ENCODE measurements at places on chromosomes 2 and 18.

DNA sequence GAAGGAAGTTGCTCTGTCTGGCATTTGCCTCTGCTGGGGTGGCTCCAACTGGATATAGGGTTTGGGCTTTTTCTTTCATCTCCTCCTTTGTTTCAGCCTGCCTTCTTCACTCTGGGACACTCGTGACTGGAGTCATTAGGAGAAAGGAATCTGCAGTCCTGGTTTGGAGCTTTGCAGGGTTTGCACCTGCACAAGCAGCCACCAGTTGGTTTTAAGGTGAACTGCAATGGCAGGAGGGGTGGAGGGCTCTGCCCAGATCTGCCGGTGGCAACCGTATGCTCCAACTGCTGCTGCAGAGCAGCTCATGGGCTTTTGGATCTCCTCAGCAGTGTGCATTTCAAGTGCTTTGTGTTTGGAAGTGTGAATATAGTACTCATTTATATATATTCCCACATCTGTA, 131.3 kb upstream of the MGAT5 start:
- peak; percentile 7 for DNase-seq

GRCh38 chr2:224816816-224817215, 100.7 kb upstream of the CCDC195 start:
- DNase-seq = no peak

- DNase-seq = no peak
These were observed 210.8 kb upstream of the THUMPD2 start for GRCh38 chr2:39989888-39990287.

GRCh38 chr18:8525692-8526091, 83.5 kb upstream of the RAB12 start:
- DNase-seq = no peak

GRCh38 chr2:27016801-27017325, 15.9 kb upstream of the TMEM214 start:
- peak; percentile 11 for DNase-seq

- no peak for DNase-seq
These were observed 36.0 kb upstream of the TTC27 start for GRCh38 chr2:32591669-32592463.

DNA sequence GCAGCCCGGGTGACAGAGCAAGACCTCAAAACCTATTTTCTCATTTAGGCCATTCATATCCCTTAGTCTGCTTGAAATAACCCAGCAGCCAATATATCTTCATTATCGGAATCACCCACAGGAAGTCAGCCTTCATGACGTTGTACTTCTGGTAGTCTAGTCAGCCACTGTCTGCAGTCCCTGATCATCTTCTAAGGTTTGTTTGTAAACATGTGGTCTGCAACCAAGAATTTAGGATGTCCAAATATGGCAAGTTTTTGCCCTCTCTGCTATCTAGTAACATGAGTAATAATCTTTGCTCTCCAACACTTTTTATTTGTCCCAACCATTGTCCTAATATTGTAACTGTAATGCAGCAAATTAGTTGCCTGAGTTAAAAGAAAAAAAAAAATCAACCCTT, 92.5 kb downstream of the PRPF40A start:
- DNase-seq = no peak

DNA sequence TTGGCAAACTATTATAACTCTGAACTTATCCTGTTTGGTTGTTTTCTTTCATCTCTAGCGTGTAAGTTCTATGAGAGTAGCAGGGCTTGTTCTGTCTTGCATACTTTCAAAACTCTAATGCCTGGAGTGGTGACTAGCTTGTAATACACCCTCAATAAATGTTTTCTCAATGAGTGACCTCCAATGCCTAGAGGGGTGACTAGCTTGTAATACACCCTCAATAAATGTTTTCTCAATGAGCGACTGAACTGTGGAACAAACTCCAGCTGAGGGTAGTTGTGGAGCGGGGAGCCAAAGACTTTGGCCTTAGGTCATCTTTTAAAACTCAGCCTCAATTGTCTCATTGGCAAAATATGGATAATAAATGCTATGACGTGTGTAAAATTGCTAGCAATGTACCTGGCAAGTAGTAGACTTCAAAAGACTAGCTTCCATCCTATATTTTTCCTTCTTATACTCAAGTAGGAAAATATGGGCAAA, 1.8 kb downstream of the GPD2 start:
- no peak for DNase-seq

DNA sequence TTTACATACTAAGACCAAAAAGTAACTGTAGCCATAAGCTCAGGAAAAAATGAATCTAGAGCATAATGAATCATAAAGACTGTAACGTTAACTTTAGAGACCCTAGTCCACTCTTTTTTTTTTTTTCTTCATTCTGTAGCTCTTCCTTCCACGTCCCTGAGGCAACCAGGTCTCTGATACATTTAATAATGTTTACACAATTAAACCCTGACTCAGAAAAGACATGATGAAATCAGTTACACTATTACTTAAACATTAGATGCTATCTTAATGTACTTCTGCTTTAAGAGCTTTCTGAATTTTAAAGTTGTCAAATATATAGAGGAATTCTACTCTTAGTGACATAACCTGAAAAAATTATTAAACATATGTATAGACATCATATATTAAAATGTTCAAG, 1121.5 kb upstream of the DDX18 start:
- DNase-seq = no peak

DNA sequence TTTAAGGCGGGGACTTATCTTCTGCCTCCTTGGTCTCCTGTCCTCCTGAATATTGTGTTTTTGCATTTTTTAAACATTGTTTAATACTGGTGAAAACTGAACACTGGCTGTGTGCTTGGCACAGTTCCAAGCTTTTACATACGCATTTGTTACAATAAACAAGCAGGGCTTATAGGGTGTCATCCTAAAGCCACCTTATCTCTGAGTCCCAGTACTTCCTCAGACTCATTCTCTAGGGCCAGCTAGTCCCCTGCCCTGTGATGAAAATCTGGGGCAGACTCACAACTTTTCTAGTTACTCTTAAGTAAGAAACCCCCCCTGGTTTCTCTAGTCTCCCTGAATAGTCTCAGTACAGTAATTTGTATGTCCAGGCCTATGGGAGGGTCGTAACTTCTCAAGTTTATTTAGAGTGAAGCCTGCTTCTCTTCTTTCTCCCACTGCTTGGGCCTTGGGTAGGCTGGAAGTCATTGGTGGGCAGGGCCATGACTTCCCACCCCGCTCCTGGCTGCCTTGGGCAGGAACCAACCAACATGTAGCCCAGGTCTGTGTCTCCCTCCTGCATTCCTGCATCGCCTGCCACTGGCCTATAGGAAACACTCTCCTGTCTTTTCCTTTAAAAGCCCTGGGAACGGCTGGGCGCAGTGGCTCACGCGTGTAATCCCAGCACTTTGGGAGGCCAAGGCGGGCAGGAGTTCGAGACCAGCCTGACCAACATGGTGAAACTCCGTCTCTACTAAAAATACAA, 7.7 kb upstream of the KCNE4 start:
- no peak for DNase-seq

- no peak for DNase-seq
These were observed 43.4 kb downstream of the EPB41L3 start for GRCh38 chr18:5500158-5500939.

GRCh38 chr18:44258576-44258975, 422.1 kb upstream of the SETBP1 start:
- no peak for DNase-seq

DNA sequence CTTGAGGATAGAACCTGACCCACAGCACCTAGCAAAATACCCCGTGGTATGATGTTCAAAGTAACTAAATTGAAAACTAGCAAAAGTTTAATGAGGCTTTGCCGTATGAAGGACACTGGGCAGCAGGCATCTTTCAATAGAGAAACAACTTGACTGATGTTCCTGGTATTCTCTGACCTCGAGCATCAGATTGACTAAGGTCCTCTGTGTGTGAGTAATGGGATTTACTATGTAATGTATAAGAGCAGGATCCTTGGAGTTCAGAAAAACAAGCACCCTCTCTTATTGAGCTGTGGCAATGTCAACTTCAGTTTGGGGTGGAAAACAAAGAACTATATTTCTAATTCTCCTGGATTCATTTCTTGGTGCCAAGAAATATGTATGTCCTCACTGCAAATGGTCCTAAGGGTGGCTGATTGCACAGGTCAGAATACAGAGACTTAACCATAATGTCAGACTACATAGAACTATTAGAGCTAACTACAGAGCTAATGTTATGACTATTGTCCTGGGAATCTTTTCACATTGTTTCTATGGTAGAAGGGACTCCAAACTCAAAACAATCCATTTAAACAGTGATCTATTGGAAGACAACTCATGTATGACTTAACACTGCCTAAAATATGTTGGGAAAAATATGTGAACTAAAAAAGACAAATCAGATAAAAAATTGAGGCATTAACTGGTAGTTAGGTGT, 4.4 kb downstream of the TNFAIP6 start:
- DNase-seq = no peak

GRCh38 chr2:120520454-120520853, 174.5 kb downstream of the INHBB start:
- no peak for DNase-seq

DNA sequence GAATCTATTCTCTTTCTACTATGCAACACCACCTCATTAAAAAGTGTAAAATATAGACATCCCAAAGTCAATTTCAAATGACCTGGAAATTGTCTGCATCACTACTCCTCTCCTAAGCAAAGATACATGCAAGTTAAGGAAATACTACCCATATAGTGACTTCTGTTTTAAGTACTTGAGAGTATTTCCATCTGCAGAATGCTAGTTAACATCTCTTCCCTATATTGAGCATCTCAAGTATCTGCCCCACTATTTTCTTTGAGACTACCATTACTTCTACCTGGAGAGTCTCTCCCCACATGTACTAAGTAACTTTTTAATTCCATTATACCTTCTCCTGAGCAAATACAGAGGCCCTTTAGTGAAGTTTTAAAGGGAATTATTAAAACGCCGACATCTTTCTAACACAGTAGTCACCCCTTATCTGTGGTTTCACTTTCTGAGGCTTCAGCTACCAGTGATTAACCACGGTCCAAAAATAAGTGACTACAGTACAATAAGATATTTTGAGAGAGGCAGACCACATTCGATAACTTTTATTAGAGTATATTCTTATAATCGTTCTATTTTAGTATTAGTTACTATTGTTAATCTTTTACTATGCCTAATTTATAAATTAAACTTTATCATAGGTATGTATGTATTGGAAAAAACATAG, 21.8 kb downstream of the CWC22 start:
- DNase-seq = no peak

Data from DMS153 (cell line).